ENCODE measurements at places on chromosomes 6 and 20.

- ATAC-seq = no peak
Observed at GRCh38 chr20:48597521-48598302, 230.1 kb downstream of the PREX1 start.

DNA sequence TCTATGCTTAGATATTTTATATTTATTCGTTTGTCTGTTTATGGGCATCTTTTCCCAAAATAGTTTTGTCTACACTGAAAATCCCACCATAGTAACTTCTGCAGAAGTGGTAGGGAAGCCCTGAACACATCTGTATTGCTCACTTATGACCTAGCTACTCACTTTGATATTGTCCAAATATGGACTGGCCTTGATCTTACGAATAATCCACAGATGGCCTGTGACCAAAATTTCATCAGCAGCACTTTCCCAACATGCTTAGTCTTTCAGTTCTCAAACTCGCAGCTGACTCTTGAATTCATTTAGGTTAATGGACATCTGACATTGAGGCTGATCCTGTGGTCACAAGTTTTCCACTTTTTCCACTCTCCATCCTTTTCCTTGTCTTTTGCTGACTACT lies 80.8 kb upstream of the BEND3 start:
- no peak for ATAC-seq

DNA sequence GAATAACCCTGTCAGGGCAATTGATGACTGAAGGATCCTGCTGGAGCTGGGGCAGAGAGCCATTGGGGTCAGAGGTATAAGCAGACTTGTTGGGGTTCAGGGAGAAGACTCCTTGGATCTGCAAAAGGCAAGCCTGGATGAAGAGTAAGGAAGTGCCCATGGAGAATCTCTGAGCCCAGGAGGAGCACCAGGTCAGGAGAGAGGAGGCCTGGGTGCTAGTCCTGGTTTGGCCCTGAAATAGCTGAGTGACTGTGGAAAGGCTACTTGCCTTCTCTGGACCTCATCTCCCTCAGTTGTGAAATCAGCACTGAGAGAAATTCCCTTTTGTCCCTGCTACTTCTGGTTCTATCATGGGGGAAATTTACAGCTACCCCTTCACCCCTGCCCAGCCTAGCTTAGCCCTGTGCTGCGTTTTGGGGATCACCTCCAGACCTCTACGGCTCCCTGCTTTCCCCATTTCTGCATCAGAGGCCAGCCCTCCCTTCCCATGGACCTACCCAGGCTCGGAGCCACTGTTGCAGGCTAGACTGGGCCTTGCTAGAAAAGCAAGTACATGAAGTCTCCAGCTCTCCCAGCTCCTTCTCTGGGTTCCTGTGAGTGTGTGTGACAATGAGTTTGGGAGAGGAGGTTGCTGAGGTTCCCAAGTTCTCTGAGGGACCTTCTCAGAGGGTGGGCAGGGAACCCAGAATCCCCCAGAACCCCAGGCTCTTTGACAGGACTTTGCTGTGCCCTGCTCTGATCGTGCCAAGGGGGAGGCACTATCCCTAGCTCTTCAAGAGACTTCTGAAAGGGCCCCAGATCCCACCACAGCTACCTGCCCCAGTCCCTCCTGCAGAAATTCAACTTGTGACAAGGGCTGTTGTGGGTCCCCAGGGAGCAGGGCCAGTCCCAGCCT lies 2.3 kb upstream of the NCR2 start:
- ATAC-seq = no peak

GRCh38 chr20:47638851-47639250 lies 137.2 kb downstream of the NCOA3 start:
- no peak for ATAC-seq

DNA sequence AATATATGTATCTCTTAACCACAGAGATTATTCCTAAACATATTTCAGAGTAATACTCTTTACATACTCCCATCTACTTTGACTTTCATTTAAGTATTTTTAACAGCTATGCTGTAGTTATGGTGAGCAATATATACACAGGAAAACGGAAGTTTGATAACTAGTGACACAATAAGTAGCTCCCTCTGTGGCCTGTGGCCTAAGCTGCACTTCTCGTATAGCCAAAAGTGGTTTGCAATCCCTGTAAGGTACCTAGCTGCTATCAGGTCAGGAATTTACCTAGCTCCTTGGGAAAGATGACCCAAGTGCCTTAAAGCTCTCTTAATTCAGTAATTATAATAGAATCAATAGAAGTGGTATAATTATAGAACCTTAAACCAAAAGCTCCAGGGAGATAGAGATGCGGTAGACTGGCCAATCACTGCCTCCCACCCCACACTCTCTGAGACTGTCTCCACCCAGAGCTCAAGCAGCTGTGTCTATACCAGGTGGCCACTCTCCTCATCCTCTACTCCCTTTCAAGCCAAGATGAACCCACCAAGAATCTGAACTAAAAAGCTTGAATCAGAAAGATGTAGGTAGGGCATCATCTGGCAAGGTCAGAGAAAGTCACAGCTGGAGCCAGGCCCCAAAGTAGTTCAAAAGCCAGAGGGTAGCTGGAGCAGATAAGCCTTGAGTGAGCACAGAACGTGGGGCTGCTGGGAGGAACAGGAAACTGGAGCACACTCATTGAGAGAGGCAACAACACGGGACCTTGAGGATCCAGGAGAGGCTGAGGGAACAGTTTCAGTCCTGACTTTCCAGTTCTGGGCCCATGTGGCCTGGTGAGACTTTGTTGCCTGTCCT lies 84.9 kb upstream of the ASF1A start:
- no peak for ATAC-seq

- ATAC-seq = no peak
Observed at GRCh38 chr6:159916752-159917151, 26.0 kb downstream of the MAS1 start.

- no peak for ATAC-seq
Observed at GRCh38 chr20:45377269-45377668, 856 bp downstream of the TP53TG5 start.

DNA sequence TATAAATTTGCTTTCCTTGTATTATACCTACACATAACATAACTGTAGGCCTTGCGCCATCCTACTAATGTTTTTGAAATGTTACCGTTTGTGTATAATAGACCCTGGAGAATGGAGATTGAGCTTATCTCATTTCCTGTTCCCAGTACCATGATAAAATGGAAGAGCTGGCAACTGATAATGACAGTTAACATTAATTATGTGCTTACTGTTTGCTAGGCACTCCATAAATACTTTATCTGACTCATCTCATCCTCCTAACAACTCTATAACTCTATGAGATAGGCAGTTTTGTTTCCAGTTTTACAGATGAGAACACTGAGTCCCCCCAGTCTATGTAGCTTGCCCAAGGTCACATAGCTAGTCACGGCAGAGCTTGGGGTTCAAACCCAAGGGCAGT lies 396.7 kb downstream of the SYNE1 start:
- no peak for ATAC-seq

GRCh38 chr6:45462190-45463134 lies 84.7 kb upstream of the SUPT3H start:
- peak; percentile 39 for ATAC-seq

GRCh38 chr6:152099446-152100182 lies 292.1 kb downstream of the ESR1 start:
- no peak for ATAC-seq

GRCh38 chr6:114096561-114097172 lies 125.7 kb upstream of the HDAC2 start:
- peak; percentile 68 for ATAC-seq

DNA sequence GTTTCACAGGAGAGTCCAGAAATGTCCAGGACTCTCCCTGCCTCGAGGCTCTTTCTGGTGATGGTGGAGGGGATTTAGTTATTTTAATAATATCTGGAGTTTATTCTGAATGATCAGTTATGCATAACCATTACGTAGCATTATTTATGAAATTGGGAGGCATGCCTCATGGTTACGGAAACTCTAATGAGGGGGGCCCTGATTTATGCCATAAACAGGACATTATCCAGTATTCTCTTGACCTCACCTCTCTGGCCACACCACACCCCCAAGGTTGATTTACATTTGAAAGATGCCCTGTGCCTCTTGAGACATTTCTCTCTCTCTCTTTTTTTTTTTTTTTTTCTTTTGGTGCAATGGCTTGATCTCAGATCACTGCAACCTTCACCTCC lies 268.8 kb downstream of the TFAP2C start:
- no peak for ATAC-seq

- peak; percentile 83 for ATAC-seq
Observed at GRCh38 chr6:46781478-46782378, 11.5 kb upstream of the MEP1A start.

GRCh38 chr6:104134876-104135275 lies 724.8 kb downstream of the HACE1 start:
- no peak for ATAC-seq

DNA sequence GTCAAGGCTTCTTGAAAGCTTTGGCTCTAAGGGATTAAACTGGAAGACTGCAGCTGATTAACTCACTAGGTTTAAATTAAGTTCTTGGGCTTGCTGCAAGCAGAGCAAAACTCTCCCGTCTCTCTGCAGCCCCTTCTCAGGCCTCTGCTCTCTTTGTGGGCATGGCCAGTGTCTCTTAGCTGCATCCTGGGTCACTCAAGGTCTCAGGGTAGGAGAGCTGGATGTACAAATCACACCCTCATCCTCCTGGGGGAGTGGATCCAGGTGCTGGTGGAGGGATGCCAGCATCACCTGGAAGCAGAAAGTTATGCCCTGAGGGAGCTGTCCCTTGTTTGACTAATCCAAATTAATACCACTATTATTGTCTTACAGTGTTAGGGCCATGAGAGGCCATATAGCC lies 35.8 kb downstream of the GCM1 start:
- ATAC-seq = no peak

DNA sequence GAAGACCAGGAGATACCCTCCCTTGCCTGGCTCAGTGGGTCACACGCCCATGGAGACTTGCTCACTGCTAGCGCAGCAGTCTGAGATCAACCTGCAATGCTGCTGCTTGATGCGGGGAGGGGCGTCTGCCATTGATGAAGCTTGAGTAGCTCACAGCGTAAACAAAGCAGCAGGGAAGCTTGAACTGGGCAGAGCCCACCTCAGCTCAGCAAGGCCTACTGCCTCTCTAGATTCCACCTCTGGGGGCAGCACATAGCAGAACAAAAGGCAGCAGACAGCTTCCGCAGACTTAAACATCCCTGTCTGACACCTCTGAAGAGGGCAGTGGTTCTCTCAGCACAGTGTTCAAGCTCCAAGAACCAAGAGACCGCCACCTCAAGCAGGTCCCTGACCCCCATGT lies 271.3 kb downstream of the ESR1 start:
- no peak for ATAC-seq

DNA sequence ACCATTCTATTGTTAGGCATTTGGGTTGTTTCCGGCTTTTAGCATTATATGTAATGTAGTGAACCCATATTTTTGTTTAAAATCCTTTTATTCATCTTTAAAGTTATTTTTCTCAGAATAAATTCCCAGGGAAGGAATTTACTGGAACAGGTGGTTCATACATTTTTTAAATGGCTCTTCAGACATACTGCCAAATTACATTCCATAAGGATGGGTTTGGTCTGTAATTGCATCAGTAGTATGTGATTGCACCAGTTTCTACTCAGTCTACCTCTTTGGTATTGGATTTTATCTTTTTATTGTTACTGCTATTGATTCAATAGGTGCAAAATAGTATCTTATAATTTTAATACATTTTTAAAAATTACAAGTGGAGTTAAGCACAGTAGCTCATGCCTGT lies 27.2 kb downstream of the BRPF3 start:
- no peak for ATAC-seq

DNA sequence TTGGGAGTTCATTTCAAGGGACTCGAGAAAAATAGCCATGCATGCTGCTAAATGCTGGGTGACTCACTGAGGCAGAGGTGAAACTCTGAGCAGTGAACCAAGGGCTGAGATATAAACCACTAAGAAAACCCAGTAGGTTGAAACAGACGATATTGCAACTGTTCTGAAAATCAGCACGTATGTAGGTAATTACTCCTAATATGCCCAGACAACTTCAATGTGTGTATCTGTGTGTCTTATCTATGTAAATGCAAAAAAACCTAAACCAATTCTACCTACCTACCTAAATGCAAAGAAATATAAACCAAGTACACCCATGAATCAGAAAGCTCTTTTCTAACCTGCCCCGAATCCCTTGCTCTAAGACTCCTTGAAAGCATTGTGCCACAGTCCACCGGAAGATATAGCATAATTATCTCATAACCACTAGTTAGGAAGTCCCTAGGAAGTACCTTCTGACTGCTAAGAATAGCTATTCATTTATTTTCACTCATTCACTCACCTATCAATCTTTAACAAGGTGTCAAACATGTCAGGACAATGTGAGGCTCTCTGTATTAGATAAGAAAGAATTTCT lies 458.7 kb upstream of the RUNX2 start:
- ATAC-seq = no peak

DNA sequence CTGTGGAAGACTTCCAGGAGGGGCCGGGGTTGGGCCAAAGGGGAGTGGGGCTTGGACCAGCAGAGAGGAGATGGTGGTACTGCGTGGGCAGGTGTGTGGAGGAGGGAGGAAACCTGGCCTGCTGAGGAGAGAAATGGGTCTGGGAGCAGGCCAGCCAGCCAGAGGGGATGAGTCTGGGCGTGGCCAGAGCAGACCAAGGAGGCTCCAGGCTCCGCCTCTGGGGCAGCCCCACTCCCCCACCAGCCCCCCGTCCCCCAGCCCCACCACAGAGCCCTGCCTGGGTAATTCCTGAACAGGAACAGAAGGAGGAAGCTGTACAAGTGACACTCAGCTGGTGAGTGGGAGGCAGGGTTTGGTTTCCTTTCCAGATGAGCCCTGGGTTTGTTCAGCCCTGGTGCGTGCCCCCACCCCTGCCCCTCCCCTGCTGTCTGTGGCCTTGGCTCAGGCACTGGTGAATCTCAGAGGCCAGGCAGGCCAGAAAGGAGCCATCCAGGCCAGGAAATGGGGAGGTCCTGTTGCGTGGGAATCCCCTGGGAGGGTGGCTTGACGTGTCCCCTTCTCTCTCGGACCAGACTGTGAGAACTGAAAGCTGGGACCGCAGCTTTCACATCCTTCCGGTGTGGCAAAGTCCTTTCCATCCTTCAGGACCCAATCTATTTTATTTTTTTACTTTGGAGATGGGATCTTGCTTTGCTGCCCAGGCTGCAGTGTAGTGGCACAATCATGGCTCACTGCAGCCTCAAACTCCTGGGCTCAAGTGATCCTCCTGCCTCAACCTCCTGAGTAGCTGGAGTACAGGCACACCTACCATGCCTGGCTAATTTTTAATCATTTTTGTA lies 9.4 kb upstream of the SRC start:
- peak; percentile 59 for ATAC-seq

DNA sequence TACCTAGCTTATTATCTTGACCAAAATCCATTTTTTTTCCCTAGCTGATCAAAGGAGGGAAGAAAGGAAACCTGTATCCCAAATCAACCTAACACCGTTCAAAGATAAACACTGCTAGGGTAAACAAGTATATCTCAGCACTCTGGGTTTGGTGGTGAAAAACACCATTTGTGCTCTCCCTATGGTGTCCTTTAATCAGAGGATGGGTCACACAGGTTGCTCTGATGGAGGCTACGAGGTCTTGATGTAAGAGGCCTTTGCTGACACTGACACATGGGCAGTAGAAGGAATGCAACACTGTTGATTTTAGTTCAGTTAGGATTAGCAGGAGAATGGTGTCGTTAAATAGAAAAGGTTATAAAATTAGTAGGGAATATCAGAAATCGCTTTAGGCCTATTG lies 179.3 kb downstream of the HDGFL1 start:
- no peak for ATAC-seq

GRCh38 chr20:37560629-37561028 lies 33.0 kb upstream of the BLCAP start:
- no peak for ATAC-seq
